ENCODE measurements at places on chromosomes 5 and 9.

- DNase-seq = no peak
Observed at GRCh38 chr9:110700953-110701352, 32.4 kb downstream of the MUSK start.

- no peak for DNase-seq
Observed at GRCh38 chr5:17816944-17817343, 182.7 kb downstream of the TAF11L14 start.

DNA sequence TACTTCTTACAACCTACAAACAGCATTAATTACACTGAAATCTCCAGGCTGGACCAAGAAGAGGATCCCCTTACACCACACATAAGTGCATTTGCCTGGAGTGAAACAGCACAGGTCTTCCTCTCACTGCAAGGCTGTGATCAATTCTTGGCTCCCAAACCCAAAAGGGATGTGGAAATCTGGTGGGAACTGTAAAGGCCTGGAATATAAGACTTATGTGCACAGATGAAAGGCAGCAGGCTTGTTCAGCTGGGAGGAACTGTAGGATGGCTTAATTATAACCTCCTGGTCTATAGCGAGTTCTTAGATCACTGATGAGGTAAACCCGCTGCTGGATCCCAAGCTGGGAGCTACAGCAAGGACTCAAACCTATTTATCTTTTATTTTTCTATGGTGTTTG, 182.9 kb upstream of the TNC start:
- DNase-seq = no peak

DNA sequence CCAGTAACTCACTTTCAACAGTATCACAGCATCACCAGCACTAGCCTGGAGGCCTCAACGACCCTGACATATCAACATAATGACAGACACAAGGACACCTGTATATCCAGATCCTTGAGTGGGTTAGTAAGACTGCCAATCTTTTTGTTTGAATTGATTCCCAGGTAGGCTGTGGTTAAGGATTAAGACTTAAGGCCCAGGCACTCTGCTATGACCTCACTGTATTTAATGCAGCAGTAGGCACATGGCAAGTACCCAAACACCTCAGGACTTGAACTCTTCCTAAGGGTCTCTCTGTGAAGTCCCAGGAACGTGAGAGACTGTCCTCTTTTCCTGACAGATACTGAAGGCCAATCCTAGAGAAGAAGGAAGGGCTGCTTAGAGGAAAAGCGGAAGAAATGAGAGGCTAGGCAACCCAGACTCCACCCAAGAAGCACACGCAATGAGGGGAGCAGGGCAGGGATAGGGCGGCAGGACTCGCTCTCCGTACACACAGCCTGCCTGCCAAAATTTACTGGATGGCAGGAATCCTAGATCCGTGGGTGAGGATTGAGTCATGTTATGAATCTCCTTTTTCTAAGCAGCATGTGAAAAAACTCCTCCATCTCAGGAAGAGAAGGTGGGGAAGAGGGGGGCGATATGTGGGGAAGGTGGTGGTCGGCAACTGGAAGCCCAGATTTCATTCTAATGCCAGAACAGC, 93.4 kb downstream of the SIL1 start:
- no peak for DNase-seq

DNA sequence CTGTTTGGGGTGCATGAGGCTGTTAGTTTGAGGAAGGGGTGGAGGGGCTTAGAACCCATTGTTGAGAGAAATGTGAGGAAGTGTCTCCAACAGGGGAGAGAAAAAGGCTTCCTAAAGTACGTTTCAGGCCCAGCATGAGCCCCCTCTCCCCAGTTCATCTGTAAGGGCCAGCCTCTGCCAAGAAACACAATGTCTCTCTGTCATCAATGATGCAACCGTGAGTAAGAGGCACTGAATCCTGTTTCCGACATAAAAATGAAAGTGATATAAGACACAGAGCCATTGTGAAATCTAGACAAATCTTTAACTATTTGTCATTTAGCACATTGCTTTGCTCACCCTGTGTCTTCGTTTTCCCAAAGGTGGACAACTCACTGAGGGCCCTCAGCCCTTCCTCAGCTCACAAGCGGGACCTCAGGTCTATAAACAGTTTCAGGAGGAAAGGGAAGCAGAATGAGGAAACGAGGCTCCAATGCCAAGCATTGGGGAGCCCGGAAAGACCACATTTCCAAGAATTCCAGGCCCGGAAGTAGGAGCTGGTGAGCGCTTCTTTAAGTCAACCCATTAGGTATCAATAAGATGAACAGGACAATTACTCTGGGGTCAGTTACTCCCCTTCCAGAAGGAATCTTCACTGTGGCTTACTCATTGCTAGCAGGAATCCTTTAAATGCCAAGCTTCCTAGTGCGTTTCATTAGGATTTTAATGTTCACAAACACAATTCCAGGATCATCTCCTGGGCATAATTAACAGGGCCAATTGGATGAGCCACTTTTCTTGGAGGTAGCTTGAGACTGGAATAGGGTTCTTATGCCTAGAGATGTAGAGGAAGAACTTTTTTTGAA, 59.0 kb upstream of the KLF4 start:
- peak; percentile 89 for DNase-seq

GRCh38 chr9:3903906-3904305, 378.1 kb upstream of the RFX3 start:
- DNase-seq = no peak

GRCh38 chr5:101942321-101942882, 353.7 kb downstream of the SLCO4C1 start:
- peak; percentile 6 for DNase-seq

- DNase-seq = no peak
Observed at GRCh38 chr9:89482901-89483361, 15.0 kb downstream of the SEMA4D start.

GRCh38 chr9:107008011-107008410, 145.0 kb downstream of the ZNF462 start:
- DNase-seq = no peak

DNA sequence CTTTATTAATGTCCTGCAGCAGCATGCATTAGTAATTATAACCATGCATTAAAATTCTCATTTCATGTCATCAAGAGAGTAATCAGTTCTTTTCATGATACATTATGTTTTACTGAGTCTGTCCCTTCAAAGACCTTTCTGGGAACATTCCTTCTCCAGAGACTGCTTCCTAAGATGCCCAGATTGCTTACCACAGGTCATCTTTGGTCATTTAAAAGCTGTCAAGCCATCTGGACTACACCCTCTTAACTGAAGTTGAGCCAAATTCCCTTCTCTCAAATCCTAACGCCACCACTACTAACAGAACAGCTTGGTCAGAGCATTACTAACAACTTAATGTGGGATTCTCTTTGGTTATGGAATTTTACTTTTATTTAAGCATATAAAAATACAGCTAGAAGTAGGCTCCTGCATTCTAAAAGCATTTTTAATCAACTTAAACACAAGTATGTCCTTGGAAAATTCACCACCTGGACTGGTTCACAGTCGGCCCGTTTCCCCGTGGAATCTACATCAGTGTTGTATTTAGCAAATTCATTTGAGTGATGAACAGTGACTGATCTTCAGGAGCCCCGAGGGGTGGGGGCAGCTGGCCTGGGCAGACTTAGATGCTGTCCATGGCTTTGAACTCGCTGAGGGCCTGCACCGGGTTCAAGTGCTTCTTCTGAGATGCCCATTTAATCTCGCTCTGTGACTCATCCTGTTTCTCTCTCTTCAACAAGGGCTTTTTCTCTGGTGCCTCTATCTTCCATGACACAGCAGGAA, 92.8 kb upstream of the CCDC112 start:
- DNase-seq = no peak

GRCh38 chr5:162487528-162488525, 420.3 kb downstream of the GABRG2 start:
- DNase-seq = no peak

All from inflammatory macrophage treated with lipopolysaccharide for 1 hour (primary cell).